ENCODE measurements at places on chromosomes 12 and 14. TPM values are rescaled to one million over a fixed set of nuclear protein-coding genes. Genes with fewer than 3 reads are reported as not detected.

The PKP2 gene
- polyA plus RNA-seq, result 37.1 TPM

The KLRC4 gene
- 0.87 TPM for polyA plus RNA-seq

The ZDHHC22 gene
- 1.6 TPM for polyA plus RNA-seq

The CELA1 gene
- polyA plus RNA-seq, result not detected

The KLRB1 gene
- 7.8 TPM for polyA plus RNA-seq

The CDH24 gene
- polyA plus RNA-seq, result 10.5 TPM

The RPGRIP1 gene
- 0.49 TPM for polyA plus RNA-seq

The ABHD4 gene
- polyA plus RNA-seq, result 25.3 TPM

The RNASE11 gene
- not detected for polyA plus RNA-seq

The TRHDE gene
- 14.2 TPM for polyA plus RNA-seq

The KRT76 gene
- polyA plus RNA-seq, result not detected

The TMEM52B gene
- polyA plus RNA-seq, result 1.3 TPM

The C12orf54 gene
- not detected for polyA plus RNA-seq

The RD3L gene
- not detected for polyA plus RNA-seq

The OR4K13 gene
- not detected for polyA plus RNA-seq

The OR4E2 gene
- polyA plus RNA-seq, result not detected

The CATSPERB gene
- 0.81 TPM for polyA plus RNA-seq

The C14orf39 gene
- 0.22 TPM for polyA plus RNA-seq

The TEAD4 gene
- 5.5 TPM for polyA plus RNA-seq

The C12orf56 gene
- 0.22 TPM for polyA plus RNA-seq

The HPD gene
- polyA plus RNA-seq, result 0.27 TPM

The TNFAIP2 gene
- polyA plus RNA-seq, result 21.0 TPM

The CDKN1B gene
- 85.9 TPM for polyA plus RNA-seq

The IFT43 gene
- polyA plus RNA-seq, result 44.8 TPM

The KLHDC1 gene
- polyA plus RNA-seq, result 4.9 TPM

The CPNE6 gene
- polyA plus RNA-seq, result 0.31 TPM

The KIF26A gene
- polyA plus RNA-seq, result 8.8 TPM

The TOMM20L gene
- polyA plus RNA-seq, result 0.24 TPM

The TGM1 gene
- polyA plus RNA-seq, result 8.6 TPM

The RNASE4 gene
- 37.1 TPM for polyA plus RNA-seq

The SYT10 gene
- 0.84 TPM for polyA plus RNA-seq

The AGAP2 gene
- 2.9 TPM for polyA plus RNA-seq

The TAS2R31 gene
- 0.82 TPM for polyA plus RNA-seq

The SSPN gene
- polyA plus RNA-seq, result 11.5 TPM

The NKX2-1 gene
- polyA plus RNA-seq, result not detected

The PPP2R5C gene
- 93.4 TPM for polyA plus RNA-seq

The PPM1H gene
- polyA plus RNA-seq, result 20.0 TPM

The ERP27 gene
- polyA plus RNA-seq, result 33.3 TPM

The DTX1 gene
- polyA plus RNA-seq, result 9.1 TPM

The CLEC6A gene
- polyA plus RNA-seq, result not detected

The PIWIL1 gene
- polyA plus RNA-seq, result 0.19 TPM

The TCL1A gene
- 0.40 TPM for polyA plus RNA-seq

The AKAP3 gene
- polyA plus RNA-seq, result 2.4 TPM

The PELI2 gene
- polyA plus RNA-seq, result 25.7 TPM

The CCNT1 gene
- polyA plus RNA-seq, result 20.8 TPM

The GPRC5A gene
- polyA plus RNA-seq, result 19.4 TPM

The AMN gene
- polyA plus RNA-seq, result 327 TPM

The C12orf43 gene
- polyA plus RNA-seq, result 10.4 TPM

The LETMD1 gene
- 180 TPM for polyA plus RNA-seq

The TBX3 gene
- polyA plus RNA-seq, result 71.7 TPM

The KRT73 gene
- polyA plus RNA-seq, result 0.97 TPM

The CSRP2 gene
- 29.4 TPM for polyA plus RNA-seq
